ENCODE measurements at places on chromosomes 6 and 20. TPM values are rescaled to one million over a fixed set of nuclear protein-coding genes. Genes with fewer than 3 reads are reported as not detected.

- no peak for DNase-seq
These were observed 11.8 kb upstream of the ZNF76 start for GRCh38 chr6:35247642-35248231.

- no peak for DNase-seq
These were observed 33.0 kb upstream of the RIPOR2 start for GRCh38 chr6:24968783-24969182.

DNA sequence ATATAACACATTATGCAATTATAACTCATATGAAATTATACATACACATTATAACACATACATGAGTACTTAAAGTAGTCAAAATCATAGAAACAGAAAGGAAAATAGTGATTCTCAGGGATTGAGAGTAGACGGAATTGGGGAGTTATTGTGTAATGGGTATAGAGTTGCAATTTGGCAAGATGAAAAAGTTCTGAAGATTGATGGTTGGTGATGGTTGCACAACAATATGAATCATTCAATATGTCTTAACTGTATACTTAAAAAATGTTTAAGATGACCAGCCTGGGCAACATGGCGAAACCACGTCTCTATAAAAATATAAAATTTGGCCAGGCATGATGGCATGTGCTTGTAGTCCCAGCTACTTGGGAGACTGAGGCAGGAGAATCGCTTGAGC lies 372.7 kb downstream of the CDKAL1 start:
- no peak for DNase-seq

GRCh38 chr6:4113649-4114048 lies 21.7 kb downstream of the ECI2 start:
- no peak for DNase-seq

DNA sequence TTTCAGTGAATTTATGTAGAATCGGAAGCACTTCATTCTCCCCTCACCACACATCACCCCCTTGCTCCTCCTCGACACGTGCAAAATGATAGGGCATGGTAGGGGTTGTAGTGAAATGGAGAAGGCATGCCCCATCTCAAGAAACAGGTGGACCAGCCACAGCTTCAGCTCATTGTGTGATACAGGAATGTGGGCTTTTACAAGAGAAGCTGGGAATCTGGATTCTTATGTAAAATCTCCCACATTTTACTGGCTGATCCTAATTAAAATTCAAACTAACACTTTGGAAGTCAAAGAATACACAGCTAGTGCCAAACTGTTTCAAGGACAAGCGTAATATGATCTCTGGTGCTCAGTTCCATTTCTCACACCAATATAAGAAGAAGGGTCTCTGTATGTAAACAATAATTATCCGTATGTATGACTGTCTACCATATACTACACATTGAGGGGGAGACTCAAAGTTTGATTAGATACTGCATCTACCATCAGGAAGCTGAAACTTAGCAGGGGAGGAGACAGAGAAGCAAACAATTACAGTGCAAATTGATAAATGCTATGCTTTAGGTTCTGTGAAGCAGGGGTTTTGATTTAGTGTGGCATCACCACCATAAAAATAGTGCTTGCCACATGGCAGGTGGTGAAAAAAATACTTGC lies 24.3 kb upstream of the KIAA0408 start:
- DNase-seq = no peak

- no peak for DNase-seq
These were observed 142.5 kb downstream of the SLC24A3 start for GRCh38 chr20:19354950-19355349.

DNA sequence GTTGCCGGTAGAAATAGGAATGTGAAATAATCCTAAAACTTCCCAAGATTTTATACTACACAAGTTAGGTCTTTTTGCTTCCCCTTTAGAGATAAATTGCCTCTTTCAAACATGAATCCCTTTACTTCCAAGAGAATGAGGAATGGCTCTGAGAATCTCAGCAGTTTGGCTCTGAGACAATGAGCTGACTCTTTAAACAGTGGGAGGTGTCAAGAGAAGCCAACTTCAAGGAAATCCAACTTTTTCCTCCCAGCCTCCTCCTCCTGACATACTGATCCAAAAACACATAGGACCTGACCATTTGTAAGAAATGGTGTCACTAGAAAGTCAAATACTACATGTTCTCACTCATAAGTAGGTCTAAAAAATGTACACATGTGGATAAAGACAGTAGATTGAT lies 154.2 kb downstream of the ALDH8A1 start:
- no peak for DNase-seq

GRCh38 chr6:37099442-37099841 lies 70.5 kb upstream of the PIM1 start:
- DNase-seq = no peak

DNA sequence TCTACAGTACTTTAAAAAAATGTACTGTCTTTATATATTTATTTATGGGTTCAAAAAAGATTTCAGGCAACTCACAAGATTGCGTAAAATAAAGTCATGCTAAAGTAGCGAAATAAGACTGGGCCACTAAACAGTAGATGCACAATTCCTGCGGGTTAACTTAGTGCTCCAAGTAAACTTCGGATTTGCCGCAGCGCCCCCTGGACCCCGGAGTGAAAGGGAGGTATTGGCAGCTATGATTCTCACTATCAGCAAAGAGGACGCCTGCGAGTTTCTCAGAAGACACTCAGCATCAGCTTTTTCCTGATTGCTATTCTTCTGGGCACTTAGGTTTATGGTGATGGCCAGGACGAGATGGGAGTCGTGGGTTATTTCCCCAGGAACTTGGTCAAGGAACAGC lies 1.4 kb downstream of the OTOR start:
- no peak for DNase-seq

- no peak for DNase-seq
These were observed 71.4 kb downstream of the MAFB start for GRCh38 chr20:40617594-40617993.

GRCh38 chr6:45450831-45451230 lies 73.1 kb upstream of the SUPT3H start:
- no peak for DNase-seq

GRCh38 chr6:119240257-119241110 lies 109.1 kb downstream of the MAN1A1 start:
- DNase-seq = no peak

- DNase-seq = no peak
These were observed 70.7 kb downstream of the PRDM1 start for GRCh38 chr6:106156863-106157262.

GRCh38 chr20:19850198-19850533 lies 92.1 kb downstream of the RIN2 start:
- no peak for DNase-seq

DNA sequence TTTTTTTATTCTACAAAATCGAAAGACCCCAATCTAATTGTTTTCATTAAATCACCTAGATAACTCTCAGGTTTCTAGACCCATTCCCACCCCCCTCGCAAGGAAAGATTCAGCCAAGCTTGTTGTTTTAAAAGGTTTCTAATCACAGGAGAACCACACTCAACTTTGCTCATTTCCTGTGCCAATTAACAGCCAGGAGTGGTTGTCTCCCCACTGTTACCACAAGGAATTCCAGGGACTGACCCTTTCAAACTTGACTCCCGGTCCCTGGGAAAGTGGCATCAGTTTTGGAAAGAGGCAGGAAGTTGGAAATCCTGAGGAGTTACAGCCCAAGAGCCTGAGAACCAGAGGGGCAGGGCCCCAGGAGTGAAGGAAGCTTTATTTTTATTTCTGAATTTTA lies 561.3 kb upstream of the JAG1 start:
- DNase-seq = no peak

DNA sequence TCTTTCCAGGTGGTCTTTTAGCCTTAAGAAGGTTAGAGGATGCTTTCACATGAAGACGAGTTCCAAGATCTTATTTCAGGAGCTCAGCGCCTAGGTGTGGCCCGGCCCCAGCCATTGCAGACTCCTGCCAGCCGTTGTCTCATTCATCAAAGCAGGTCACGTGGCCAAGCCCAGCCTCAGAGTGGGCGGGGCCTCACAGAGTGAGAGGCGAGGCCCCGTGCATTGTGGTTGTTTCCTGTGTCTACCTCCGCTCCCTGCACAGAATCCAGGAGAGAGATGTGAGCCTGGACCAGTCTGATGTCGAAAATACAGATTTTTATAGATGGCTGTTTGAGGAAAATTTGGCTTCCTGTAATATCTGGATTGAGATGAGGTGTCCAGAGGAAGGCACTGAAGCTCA lies 49.2 kb upstream of the CST5 start:
- no peak for DNase-seq

GRCh38 chr20:44784688-44785087 lies 25.7 kb downstream of the RIMS4 start:
- no peak for DNase-seq

DNA sequence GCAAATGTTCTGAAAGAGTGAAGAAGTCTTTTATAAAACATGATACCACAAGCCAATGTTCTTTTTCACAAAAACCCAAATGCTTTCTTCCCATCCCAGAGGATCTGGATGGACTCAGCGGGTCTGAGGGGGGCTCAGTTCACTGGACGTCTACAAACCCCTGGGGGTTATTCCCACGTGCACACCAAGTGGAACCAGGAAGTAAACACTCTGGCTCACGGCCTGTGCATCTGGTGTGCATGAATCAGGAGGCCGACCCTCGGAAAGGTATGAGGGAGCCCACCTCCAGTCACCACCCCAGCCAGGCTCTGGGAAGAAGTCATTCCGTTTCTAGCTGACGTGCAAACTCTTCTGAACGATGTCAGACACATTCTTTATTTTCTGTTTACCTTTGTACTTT lies 252.2 kb downstream of the DLL1 start:
- DNase-seq = peak; percentile 22

GRCh38 chr20:23125625-23126191 lies 39.6 kb upstream of the CD93 start:
- DNase-seq = no peak

DNA sequence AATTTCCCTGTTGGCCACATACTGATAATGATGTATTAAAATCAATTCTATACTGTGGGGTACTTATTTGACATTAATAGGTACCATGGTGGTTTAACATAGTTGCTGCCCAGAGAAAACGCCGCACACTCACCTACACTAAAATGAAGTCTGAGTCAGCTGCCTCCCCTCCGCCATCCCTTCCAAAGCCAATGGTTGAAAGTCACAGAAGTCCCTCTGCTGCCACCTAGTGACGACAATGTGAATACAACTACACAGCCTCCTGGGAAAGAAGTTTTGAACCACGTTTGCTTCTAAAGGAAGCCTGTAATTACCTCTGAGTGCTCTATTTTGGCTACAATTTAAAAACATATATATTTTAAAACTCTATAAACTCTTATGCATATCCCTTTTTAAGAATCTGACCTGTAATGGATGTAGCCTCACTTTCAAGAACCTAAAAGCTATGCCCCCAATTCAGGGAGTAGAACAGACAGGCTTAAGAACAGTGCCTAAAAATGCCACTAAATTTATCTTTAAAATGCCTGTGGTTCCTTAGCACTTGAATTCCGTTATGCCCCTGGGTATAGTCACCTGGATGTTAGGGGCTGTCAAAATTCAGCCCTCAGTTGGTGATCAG lies 20.6 kb upstream of the ECI2 start:
- DNase-seq = peak; percentile 63

DNA sequence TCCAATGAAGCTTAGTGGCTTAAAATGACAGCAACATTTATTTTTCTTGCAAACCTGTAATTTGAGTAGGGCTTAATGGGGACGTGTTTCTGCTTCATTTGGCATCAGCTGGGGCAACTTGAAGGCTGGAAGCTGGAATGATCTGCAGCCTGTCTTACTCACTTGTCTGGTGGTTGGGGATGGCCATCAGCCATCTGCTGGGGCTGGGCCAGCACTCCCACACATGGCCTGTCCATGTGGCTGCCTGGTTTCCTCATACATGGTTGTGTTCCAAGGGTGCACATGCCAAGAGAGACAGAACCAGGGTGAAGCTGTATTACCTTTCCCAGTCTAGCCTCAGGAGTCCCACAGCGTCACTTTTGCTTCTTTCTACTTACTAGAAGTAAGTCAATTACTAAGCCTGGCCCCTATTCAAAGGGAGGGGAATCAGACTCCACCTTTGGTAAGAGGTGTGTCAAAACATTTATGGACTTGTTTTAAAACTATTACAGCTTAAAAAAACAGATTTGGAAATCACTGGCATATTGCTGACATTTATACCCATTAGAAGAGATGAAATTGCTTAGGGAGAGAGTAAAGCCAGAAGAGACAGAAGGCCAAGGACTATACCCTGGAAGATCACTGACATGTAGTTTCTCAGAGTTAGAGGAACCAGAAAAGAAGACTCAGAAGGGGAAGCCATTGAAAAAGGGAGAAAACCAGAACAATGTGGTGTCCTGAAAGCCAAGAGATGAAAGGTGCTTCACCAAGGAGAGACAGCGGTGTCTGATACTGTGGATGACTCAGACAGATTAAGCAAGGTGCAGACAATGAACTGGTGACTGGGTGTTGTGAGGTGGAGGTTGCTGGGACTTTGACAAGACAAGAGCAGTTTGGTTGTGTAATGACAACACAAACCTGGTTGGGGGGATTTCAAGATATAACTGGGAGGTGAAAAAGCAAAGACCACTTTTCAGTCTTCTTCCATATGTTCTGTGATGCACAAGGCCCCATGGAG lies 345.2 kb downstream of the GJA1 start:
- peak; percentile 62 for DNase-seq

GRCh38 chr20:4012589-4012988 lies 2.8 kb downstream of the RNF24 start:
- no peak for DNase-seq

GRCh38 chr6:133241086-133241900 lies at the start of gene EYA4:
Gene EYA4 (plus strand): TSS chr6:133241357. CDS start chr6:133274781, 33,424 bp downstream.
- no peak for DNase-seq

DNA sequence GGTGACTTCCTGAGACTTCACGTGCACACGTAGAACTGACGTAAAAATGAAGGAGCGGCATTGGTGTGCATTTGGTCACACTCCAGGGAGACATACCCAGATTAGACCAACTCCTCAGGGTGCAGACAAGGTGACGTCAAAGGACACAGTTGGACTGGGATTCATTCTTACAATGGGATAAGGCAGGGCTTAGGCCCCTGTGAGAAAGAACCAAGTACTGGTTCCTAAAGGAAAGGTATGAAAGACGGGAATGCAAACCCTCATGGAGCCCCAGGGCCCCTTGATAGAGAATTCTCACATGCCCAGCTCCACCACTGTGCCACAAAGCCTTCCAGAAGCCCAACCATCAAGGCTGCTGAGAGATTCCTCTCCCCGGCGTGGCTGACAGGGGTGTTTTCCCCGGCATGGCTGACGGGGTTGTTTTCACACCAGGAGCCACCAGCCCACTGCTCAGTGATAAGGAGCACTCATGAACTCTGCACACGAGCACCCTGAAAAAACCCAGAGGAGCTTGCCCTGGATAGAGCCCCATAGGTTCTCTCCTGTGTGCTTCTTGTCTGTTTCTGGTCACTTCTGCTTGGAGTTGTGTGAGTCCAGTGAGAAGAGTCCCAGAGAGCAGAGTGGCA lies 90.1 kb downstream of the CAP2 start:
- DNase-seq = no peak

COL20A1 gene
- not detected for total RNA-seq

TSHZ2 gene
- total RNA-seq = 19.0 TPM

AFG1L gene
- total RNA-seq = 7.0 TPM

GGTLC1 gene
- not detected for total RNA-seq

SIRPD gene
- not detected for total RNA-seq

SLC17A1 gene
- total RNA-seq = 8.7 TPM

CDH26 gene
- total RNA-seq = 0.38 TPM

Data from left lobe of liver (tissue), 2 donors.